ENCODE measurements at places on chromosomes 1 and 21. TPM values are rescaled to one million over a fixed set of nuclear protein-coding genes. Genes with fewer than 3 reads are reported as not detected.

The GPR52 gene
- 0.09 TPM for polyA plus RNA-seq

The OR2L2 gene
- polyA plus RNA-seq: not detected

- no peak for DNase-seq
Measured at GRCh38 chr1:9628541-9629444, 22.7 kb upstream of the PIK3CD start.

DNA sequence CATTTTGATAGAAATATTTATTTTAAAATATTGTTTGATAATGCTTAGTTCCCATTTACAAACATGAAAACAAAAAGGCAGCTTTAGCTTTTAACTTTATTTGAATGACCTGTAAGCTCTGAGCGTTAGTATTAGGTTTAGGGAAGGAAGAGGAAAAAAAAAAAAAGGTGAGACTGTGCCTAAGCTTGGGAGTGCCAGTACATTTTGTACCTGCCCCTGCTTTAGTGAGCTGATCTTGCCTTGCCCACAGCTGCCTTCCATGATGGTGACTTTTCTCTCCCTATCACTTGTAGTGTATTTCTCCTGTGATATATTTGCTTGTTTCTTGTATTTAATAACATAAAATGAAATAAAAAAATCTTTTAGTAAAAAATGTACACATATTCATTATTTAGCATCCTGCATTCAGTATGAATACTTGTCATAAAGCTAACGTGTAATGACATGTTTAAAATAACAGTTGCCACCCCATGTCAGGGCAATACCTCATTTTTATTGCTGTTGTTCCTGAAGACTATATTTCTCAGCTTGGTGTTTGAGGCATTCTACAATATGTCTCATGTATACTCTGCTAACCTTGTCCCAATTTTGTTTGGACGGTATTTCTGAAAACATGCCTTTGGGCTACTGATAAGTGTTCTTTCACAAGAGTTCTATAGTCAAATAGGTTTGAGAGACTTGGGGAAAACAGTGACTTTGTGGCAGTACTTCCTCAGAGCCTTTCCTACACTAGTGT is 76.3 kb downstream of the NEK7 start:
- no peak for DNase-seq

DNA sequence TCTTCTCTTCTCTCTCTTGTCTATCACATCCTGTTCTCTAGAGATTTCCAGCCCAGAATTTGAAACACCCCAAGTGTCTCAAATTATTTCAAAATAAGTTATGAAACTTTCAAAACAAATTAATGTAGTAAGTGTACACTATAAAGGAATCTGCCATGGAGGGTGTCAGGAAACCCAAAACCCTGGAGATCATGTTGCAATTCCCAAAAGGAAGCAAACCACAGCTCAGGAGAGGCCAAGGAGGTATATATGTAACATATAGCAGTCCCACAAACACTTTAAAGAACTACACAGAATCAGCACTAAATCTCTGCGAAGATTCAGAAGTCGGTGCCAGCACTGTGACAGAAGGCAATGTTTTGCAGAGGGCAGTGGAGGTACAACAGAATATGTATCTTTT is 26.6 kb downstream of the PTPN14 start:
- no peak for DNase-seq

- DNase-seq: no peak
Measured at GRCh38 chr1:148263128-148263905, 111.2 kb upstream of the NBPF11 start.

DNA sequence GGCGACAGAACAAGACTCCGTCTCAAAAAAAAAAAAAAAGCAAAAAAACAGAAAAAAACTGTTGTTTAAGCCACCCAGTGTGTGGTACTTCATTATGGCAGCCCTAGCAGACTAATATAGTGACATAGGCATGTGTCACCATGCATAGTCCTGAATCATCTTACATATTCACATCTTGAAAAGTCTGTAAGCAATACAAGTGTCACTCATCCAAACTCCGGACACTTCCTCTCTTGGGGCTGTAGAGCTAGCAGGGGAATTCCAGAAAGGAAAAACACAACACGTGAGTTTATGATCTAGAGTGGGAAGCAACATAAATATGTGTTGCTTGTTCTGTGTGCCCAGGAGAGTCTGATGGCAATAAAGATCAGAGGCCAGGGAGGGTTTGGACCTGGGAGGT is 81.6 kb upstream of the KCNE2 start:
- no peak for DNase-seq

DNA sequence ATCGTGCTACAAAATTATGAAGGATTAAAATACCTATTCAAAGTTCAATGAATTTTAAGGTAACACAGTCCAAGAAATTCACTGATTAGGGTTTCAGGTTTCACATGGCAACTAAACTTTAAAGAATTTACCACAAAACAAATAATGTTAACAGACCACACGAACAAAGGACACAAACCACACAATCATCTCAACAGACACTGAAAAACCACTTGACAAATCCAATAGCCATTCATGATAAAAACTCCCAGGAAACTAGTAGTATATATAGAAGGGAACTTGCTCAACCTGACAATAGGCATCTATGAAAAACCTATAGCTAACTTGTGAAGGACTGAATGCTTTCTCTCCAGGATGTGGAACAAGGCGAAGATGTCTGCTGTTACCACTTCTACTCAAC is 21.1 kb upstream of the SH2D5 start:
- DNase-seq: no peak

DNA sequence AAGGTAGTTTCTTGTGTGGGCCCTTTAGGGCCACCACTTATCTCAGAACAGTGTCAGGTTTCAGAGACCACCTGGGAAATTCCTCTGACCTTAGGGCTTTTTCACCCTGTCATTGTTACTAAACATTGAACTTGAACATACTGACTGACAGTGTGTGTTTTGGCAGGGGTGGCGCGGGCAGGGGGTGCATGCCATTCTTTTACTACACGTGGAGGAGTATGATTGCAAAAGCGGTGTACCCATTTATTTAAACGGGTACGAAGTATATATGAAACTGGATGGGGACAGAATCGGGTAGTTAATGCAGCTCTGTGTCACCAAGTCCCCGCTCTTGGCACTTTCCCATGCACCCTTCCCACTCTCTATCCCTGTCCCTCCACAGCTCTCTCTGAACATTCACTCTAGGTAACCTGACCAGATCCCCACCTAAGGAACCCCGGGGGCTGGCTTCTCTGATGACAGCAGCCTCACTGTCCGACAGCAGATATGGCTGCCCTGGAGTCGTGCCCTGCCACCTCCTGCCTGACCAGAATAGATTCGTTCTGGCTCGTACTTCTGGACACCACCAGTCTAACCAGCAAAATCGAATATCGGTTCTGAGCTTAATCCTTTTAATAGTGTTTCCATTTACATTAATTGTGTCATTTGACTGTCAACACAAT is 51.3 kb downstream of the NFASC start:
- no peak for DNase-seq

DNA sequence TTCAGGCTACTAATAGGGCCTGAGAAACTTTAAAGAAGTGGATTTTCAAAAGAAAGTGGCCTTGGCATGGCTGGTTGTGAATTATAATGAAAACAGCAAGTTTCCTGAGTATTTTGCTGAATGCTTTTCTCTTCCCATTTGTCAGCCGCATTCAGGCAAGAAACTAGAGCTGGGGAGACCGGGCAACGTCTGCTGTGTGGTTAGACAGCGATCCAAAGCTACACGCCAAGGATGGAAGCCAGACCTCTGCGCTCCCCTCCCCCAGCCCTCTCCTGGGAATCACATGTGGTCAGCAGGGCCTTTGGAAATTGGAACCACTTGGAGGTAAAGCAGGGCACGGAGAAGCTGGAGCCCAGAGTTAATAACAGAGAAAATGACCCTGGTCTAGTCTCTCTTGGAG is 114.1 kb upstream of the CD34 start:
- no peak for DNase-seq

DNA sequence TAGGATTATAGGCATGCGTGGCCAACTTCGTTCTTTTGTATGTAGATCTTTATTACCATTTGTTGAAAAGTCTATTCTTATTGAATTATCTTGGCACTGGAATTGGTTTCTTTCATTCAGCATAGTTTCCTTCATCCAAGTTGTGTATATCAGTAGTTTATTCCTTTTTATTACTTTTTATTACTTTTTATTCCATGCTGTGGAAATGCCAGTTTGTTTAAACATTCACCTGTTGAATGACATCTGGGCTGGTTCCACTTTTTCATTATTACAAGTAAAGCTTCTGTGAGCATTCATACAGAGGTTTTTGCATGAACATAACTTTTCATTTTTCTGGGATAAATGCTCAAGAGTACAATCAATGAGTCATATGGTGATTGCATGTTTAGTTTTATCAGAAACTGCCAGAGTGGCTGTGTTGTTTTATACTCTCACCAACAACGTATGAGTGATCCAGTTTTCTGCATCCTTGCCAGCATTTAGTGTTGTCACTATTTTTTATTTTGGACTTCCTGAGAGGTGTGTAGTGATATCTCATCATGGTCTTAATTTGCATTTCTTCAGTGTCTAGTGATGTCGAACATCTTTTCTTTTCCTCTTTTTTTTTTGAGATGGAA is 28.6 kb downstream of the PTPRU start:
- no peak for DNase-seq

DNA sequence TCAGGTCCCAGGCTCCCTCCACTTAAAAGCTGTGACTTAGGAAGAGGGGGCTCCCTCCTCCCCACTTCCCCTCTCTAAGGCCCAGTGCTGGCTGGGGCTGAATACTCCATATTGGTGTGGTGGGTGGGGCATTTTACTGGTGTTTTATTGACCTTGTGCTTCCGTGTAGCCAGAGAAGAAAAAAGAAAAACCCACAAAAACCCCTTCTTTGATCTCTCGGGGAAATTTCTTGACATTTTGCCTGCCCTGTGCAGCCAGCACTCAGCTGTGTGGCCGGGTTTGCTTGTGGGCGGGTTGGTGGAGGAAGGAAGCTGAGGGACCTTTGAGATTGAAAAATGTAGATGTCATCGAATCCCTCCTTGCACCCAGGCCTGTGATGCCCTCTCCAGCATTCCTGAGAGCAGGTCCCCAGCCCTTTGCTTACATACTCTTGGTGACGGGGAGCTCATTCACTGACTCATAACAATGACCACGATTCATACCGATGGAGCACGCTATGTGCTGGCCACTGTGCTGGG is 24.8 kb downstream of the TNFRSF8 start:
- no peak for DNase-seq

DNA sequence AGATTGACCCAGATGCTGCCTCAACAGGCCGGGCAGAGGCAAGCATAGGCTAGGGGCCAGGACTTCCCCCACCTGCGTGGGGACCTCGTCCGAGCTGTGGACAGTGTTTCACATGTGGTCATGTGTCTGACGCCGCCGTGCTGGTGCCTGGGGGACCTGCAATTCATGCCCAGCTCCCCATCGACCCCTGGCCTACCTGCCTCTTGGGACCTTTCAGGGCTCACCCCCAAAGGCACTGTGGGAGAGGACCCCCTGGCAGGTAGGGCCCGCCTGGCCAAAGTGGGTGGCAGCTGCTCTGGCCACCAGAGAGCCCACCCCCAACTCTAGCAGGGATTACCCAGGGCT is 4.4 kb downstream of the TMEM201 start:
- DNase-seq: no peak

GRCh38 chr1:63010913-63011660 is 227.2 kb downstream of the ATG4C start:
- DNase-seq: no peak

DNA sequence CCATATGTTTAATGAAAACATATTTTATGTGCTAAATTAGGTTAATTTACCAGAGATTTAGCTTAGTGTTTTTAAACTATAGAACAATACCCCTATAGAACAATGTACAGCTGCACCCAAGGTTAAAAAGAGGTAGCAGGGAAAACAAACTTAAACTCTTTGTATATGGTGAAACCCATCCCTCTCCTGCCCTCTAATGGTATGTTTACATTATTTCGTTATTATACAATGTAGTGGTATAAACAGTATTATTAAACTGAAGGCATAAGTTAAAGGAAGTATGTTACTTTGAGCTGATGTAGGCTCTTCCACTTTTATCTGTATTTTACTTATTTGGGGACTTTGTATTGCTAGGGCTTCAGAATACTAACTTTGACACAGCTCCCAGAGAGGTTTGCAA is 16.7 kb upstream of the ZYG11A start:
- no peak for DNase-seq

- no peak for DNase-seq
Measured at GRCh38 chr1:12601700-12602658, 16.0 kb downstream of the DHRS3 start.

- DNase-seq: no peak
Measured at GRCh38 chr1:67749844-67750690, 65.1 kb downstream of the GADD45A start.

- DNase-seq: no peak
Measured at GRCh38 chr1:155177192-155177917, 3.7 kb downstream of the TRIM46 start.

DNA sequence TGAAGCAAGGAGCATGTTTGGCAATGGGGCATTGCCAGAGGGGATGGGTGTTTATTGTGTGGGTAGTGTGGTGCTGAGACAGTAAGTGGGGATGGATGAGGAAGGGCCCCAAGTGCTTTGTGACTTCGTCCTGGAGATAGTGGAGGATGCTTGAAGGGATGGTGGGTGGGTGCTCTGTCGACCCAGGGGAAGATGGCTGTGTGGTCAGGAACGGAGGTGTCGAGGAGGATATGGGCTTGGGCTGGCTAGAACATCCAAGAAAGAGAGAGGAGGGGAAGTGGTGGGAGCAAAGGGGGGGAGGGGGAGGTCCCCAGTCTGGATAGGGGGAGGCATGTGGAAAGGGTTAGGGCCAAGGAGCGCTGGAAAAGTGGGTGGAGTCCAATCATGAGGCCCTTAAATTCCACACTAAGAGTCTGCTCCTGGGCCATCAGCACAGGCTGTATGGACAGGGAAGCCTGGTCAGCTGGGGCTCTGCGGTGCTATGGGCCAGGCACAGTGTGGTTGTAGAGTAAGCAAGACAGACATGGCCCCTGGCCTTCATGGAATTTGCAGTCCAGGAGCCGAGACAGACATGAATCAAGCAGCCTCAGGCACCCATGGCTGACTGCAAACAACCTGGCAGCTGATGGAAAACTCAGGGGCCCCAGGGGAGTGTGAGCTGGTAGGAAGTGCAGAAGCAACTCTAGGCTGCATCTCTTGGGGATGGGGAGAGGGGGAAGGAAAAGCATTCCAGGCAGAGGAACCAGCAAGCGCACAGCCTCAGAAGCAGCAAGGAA is 36.3 kb downstream of the EDN2 start:
- DNase-seq: no peak

DNA sequence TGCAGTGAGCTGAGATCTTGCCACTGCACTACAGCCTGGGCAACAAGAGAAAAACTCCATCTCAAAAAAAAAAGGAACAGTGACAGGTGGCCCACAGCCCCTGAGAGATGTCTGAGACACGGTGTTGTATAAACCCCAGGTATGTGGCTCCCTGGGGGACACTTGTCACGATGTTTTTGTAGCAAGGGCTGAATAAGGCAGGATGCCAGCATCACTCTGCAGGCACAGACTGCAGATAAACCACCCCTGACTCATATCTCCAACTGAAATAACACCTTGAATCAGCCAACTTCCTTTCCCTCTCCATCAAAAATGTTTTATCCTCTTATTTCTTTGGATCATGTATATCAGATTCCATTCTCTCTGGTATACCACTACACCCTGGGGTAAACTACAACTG is 52.5 kb downstream of the NMNAT2 start:
- DNase-seq: no peak

- DNase-seq: no peak
Measured at GRCh38 chr1:153942766-153943549, 3.6 kb downstream of the DENND4B start.
